ENCODE measurements at places on chromosomes 12 and 14.

DNA sequence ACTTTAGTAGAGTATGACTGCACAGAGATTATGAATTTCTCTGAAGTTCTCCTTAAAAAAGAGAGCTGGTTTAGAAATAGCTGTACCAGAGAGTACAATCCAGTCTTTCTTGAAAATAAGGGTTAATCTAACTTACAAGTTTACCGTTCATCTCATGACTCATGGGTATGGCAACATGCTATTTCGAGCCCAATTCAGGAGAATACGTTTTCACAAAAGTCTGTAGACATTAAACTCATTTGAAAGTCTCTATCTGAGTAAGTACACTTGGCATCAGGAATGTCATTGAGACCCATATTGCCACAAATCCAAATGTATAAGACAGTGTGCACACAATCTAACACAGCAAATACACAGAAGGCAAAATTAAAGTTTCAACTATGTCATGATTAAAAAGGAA, 160.5 kb downstream of the PIK3C2G start:
- no peaks in the 10 kb centered on the region for H3K27me3 ChIP-seq
- H3K36me3 ChIP-seq, result peaks cover 4% of the 10 kb centered on the region
- no peak for DNase-seq
- no peak overlapping the region for H3K4me3 ChIP-seq

GRCh38 chr12:113142886-113143332, 6.6 kb upstream of the CFAP73 start:
- H3K4me3 ChIP-seq, result no peak overlapping the region
- H3K36me3 ChIP-seq, result no peaks in the 10 kb centered on the region
- peaks cover 16% of the 10 kb centered on the region for H3K4me1 ChIP-seq
- no peak overlapping the region for H3K27ac ChIP-seq
- H3K27me3 ChIP-seq, result no peaks in the 10 kb centered on the region

GRCh38 chr12:55467836-55468235, 2.1 kb downstream of the OR6C70 start:
- H3K4me3 ChIP-seq, result no peak overlapping the region
- H3K27ac ChIP-seq, result no peak overlapping the region
- DNase-seq, result no peak
- H3K36me3 ChIP-seq, result no peaks in the 10 kb centered on the region
- no peaks in the 10 kb centered on the region for H3K4me1 ChIP-seq
- no peaks in the 10 kb centered on the region for H3K27me3 ChIP-seq

DNA sequence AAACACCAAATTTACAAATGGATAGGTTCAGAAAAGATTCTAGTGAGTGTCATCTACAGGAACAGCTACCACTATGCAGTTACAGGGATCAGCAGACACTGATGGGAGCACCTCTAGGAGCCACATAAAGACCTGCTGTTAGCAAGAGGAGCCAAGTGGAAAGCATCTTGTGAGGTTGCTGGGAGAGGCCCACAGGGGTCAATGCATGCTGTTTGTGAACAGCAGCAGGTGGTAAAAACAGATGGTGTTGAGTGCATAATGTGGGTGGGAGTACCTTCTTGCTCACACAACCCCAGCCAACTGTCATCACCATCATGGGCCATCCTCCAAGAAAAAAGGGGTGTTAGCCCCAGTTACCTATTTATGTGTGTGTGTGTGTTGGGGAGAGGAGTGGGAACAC, 215.2 kb upstream of the SSTR1 start:
- no peaks in the 10 kb centered on the region for H3K27me3 ChIP-seq
- H3K4me3 ChIP-seq, result no peak overlapping the region
- no peak for DNase-seq
- no peaks in the 10 kb centered on the region for H3K4me1 ChIP-seq
- no peaks in the 10 kb centered on the region for H3K36me3 ChIP-seq

GRCh38 chr12:98354520-98355035, 160.8 kb upstream of the TMPO start:
- no peak overlapping the region for H3K27ac ChIP-seq
- no peaks in the 10 kb centered on the region for H3K36me3 ChIP-seq
- DNase-seq, result no peak
- no peaks in the 10 kb centered on the region for H3K4me1 ChIP-seq

DNA sequence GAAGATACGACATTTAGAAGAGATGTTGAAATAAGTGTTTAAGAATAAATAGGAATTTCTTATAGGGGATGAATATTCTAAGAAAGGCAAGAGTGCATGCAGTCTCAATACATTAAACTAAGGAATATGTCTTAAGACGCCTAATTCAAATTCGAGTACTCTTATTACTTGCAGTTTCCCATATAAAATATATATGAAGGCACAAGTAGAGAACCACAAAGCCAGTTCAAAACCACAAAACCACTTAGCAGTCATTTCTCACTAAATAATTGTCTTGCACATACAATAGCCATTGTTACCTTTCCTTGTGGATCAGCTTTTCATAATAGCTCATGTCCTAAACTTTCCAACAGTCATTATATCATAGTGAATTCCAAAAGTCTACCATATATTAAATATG, 91.0 kb upstream of the MON2 start:
- DNase-seq, result no peak
- H3K27me3 ChIP-seq, result no peaks in the 10 kb centered on the region
- no peaks in the 10 kb centered on the region for H3K36me3 ChIP-seq
- no peaks in the 10 kb centered on the region for H3K4me1 ChIP-seq
- no peak overlapping the region for H3K27ac ChIP-seq
- no peak overlapping the region for H3K4me3 ChIP-seq

DNA sequence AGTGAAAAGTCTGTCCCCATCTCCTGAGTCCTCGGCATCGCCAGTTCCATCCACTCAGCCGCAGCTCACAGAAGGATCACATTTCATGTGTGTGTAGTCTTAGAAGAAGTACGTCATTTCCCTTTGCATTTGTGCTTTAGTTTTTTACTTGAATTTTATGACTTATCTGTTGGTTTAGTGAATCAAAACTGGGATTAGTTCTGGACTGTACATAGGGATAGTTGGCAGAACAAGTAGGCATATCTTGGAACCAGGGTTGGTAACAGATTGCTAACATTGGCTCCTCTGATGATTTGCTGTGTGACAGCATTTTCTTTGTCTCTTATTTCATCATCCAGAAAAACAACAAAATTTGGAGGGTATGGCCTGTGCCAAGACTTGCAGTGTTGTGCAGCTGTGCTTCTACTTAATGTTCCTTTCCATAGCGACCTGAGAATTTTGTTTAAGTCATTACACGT, 69.6 kb upstream of the AEBP2 start:
- H3K36me3 ChIP-seq, result peaks cover 89% of the 10 kb centered on the region
- no peak overlapping the region for H3K4me3 ChIP-seq
- H3K27me3 ChIP-seq, result no peaks in the 10 kb centered on the region
- peak overlapping the region; percentile 36 for H3K27ac ChIP-seq

DNA sequence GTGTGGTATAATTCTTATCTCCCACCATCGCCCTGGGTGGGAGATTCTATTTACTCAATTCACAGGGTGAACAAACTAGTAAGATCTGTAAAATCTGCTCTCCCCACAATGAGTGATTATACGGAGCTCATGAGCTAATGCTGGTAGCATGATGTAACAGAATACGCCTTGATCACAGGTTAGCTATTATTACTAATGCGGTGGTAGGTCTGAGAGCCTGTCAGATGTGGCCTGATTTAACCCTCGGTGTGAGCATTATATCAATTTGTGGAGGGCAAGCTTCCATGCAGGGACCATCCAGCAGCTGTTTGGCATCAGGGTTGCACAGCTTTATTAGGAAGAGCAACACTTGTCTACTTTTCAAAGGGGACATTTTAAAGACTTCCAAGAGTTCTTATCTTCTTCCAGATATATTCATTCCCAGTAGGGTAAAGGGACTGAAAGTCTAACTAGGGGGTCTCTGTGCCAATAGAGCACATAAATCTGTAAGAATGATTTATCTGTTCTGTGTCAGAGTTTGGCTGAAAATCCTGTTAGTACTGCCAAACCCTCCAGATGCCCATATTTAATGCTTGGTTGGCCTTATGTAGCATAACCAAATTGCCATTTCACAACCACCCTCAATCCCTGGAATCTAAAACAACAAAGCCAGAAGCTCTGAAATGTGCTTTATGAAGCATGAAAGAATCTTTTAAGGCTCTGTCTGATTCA, 18.7 kb downstream of the TSHR start:
- DNase-seq, result no peak
- H3K27ac ChIP-seq, result no peak overlapping the region
- no peaks in the 10 kb centered on the region for H3K4me1 ChIP-seq
- no peaks in the 10 kb centered on the region for H3K36me3 ChIP-seq
- no peaks in the 10 kb centered on the region for H3K27me3 ChIP-seq

DNA sequence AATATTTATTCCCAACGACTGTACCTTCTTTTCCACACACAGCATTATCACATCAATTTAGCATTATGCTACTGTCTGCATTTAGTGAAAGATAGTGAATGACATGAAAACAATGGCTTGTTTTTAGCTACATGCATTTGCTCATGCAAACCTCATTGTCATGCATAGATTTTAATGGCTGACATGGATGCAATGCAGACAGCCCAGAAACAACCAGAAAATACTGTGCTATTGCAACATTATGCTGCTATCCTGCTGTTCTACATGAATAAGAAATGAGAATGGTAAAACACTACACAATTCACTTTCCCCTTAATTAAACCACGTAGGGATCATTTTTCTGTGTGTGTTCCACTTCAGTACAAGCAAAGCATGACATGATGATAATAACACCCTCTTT, 90.8 kb downstream of the LIN7A start:
- DNase-seq, result no peak
- H3K4me3 ChIP-seq, result no peak overlapping the region
- H3K27ac ChIP-seq, result no peak overlapping the region
- H3K4me1 ChIP-seq, result no peaks in the 10 kb centered on the region
- no peaks in the 10 kb centered on the region for H3K36me3 ChIP-seq

- H3K4me1 ChIP-seq, result no peaks in the 10 kb centered on the region
- H3K4me3 ChIP-seq, result no peak overlapping the region
- H3K27ac ChIP-seq, result no peak overlapping the region
- DNase-seq, result no peak
- no peaks in the 10 kb centered on the region for H3K27me3 ChIP-seq
These were observed 76.9 kb downstream of the MIPOL1 start for GRCh38 chr14:37274652-37275051.

- H3K4me1 ChIP-seq, result no peaks in the 10 kb centered on the region
- H3K27me3 ChIP-seq, result no peaks in the 10 kb centered on the region
- DNase-seq, result no peak
- H3K36me3 ChIP-seq, result no peaks in the 10 kb centered on the region
- H3K4me3 ChIP-seq, result no peak overlapping the region
These were observed 91.8 kb upstream of the KCNA1 start for GRCh38 chr12:4817880-4818279.

DNA sequence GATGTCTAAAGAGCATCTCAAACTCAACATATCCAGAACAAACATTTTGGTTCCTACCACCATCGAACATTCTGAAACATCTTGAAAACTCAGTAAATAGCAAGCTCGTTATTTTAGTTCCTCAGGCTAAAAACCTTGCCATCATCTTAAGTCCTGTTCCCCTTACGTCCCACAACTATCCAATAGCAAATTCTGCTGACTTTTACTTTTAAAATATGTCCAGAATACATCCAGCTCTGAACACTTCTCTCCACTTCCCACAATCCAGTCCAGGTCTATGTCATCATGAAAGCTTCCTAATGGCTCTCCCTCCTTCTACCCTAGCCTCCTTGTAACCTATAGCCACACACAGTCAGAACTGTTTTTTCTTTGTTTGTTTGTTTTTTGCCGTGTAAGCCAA, 279.9 kb downstream of the IPO8 start:
- no peaks in the 10 kb centered on the region for H3K27me3 ChIP-seq
- no peaks in the 10 kb centered on the region for H3K4me1 ChIP-seq
- H3K4me3 ChIP-seq, result no peak overlapping the region
- H3K36me3 ChIP-seq, result no peaks in the 10 kb centered on the region

GRCh38 chr14:99986396-99986795, 78.8 kb upstream of the EVL start:
- H3K27me3 ChIP-seq, result no peaks in the 10 kb centered on the region
- no peaks in the 10 kb centered on the region for H3K36me3 ChIP-seq
- H3K27ac ChIP-seq, result no peak overlapping the region
- H3K4me3 ChIP-seq, result no peak overlapping the region

- no peaks in the 10 kb centered on the region for H3K36me3 ChIP-seq
- H3K27ac ChIP-seq, result no peak overlapping the region
- H3K4me1 ChIP-seq, result peaks cover 36% of the 10 kb centered on the region
These were observed 431.6 kb downstream of the ZFP36L1 start for GRCh38 chr14:68361231-68361630.

- peaks cover 2% of the 10 kb centered on the region for H3K36me3 ChIP-seq
- H3K27ac ChIP-seq, result peak overlapping the region; percentile 55
- H3K27me3 ChIP-seq, result no peaks in the 10 kb centered on the region
- H3K4me3 ChIP-seq, result no peak overlapping the region
These were observed 109.8 kb upstream of the DNM1L start for GRCh38 chr12:32569259-32569658.

- no peaks in the 10 kb centered on the region for H3K4me1 ChIP-seq
- no peak overlapping the region for H3K4me3 ChIP-seq
- no peaks in the 10 kb centered on the region for H3K36me3 ChIP-seq
- DNase-seq, result no peak
These were observed 774.0 kb downstream of the VRK1 start for GRCh38 chr14:97571201-97571600.

GRCh38 chr12:124603100-124603541, 35.7 kb upstream of the NCOR2 start:
- DNase-seq, result no peak
- H3K36me3 ChIP-seq, result no peaks in the 10 kb centered on the region
- H3K4me3 ChIP-seq, result no peak overlapping the region
- no peak overlapping the region for H3K27ac ChIP-seq

DNA sequence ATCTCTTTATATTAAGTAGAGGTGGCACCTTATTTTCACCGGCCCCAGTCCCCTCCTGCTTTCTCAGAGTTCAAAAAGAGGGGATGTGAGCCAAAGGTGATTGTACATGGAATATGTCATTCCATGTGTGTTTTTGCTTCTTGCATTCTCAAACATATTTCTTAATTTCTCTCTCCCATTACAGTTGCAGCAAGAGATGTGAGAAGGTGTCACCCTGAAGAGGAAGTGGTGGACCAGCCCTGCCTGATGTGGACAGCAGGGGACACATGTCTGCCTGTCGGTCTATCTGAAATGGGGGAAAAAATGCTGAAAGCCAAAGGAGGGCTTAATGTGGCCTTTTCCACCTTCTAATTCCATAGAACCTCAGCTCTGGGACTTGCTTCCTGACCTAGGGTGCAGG, 1.9 kb upstream of the FOXN3 start:
- no peak overlapping the region for H3K4me3 ChIP-seq
- peaks cover 70% of the 10 kb centered on the region for H3K4me1 ChIP-seq

GRCh38 chr14:41608681-41609390, 2.2 kb downstream of the LRFN5 start:
- DNase-seq, result no peak
- H3K36me3 ChIP-seq, result no peaks in the 10 kb centered on the region
- H3K4me1 ChIP-seq, result peaks cover 5% of the 10 kb centered on the region
- H3K4me3 ChIP-seq, result peak overlapping the region; percentile 43
- no peak overlapping the region for H3K27ac ChIP-seq

GRCh38 chr12:91561301-91561957, 378.8 kb upstream of the DCN start:
- H3K4me3 ChIP-seq, result no peak overlapping the region
- DNase-seq, result no peak
- no peaks in the 10 kb centered on the region for H3K27me3 ChIP-seq
- no peaks in the 10 kb centered on the region for H3K4me1 ChIP-seq
